ENCODE measurements at places on chromosomes 11 and 22. TPM values are rescaled to one million over a fixed set of nuclear protein-coding genes. Genes with fewer than 3 reads are reported as not detected.

- no peak for DNase-seq
These were observed 93.3 kb downstream of the ABTB2 start for GRCh38 chr11:34264303-34265110.

DNA sequence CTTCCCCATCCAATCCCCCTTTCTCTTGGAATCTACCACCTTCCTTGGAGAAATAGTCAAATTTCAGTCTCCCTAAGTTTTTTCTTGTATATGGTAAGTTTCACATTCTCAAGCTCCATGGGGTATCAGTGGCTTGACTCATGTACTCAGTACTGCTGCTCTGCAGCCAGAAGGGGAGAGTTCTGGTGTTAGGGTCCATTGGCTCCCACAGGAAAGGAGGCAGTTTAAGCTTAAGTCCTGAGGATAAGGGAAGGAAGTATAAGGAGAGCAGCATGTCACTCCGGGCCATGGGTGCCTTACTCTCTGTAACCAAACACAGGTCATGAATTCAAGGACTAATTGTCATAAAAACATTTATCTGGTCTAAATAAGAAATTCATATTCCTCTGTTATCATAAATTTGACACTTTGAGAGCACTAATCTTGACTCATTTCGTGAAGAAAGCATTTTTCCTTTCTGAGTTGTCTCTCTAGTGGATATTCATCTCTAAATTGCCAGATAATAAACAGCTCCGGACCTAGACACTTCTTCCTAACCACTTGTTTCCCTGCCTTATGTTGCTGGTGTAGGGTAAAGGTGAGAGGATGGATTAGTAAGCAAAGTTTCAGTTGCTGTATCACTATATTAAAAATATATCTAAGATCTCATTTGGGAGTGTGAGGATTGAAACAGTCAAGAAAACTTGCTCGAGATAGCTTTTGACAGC lies 20.1 kb upstream of the SORL1 start:
- DNase-seq = no peak

- no peak for DNase-seq
These were observed 29.8 kb downstream of the TEAD1 start for GRCh38 chr11:12704049-12704448.

Gene DGCR6
- 7.2 TPM for polyA plus RNA-seq
